ENCODE measurements at places on chromosomes 5 and 9.

GRCh38 chr5:125134216-125135081 is 388.0 kb upstream of the ZNF608 start:
- DNase-seq = no peak

DNA sequence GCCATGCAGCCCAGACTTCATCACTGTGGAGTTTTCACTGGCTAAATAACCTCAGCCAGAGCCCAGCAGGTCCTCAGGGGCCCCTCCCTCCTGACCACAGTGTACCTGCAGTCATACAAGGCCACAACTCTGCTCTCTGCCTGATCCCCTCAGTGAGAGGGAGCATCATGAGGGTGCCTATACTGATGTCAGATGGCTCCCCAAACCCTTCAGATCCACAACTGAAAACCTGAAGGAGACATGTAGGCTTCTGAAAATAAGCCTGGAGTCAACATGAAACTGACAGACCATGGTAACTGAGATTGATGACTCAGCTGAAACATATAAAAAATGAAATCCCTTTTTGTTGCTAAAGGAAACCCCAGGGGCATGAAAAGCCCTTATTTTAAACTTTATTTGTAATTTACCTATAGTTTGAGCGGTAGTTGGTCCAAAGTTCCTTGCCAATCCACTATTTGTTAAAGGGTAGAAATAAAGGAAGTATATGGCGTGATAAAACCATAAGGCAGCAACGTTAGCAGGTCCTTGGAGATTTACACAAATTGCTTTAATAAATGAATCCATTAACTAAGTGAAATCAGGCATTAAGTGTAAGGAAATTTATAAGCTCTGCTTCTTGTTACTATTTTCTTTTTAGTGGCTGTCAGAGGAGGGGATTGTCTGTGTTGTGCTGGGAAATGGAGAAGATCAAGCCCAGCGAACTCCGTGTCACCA is 68.3 kb downstream of the FGF1 start:
- no peak for DNase-seq

GRCh38 chr5:116658141-116658540 is 83.5 kb upstream of the SEMA6A start:
- no peak for DNase-seq

DNA sequence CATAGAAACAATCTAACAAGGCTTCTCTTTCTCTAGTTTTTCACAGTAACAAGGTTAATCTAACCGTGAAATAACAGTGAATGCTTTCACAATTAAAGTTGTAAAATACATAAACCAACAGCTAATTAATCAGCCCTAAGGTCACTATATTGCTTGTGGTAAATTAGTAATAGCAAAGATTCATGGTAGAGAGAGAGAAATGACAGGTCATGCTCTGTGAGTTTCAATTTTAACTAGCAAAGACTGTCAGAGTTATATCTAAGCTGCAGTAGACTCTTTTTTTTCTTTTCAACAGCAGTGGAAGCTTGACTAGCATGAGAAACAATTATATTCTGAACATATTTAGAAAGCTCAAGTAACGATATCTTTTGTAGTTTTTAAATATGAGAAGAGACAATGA is 1068.0 kb downstream of the MAT2B start:
- no peak for DNase-seq

GRCh38 chr9:86321373-86321772 is 32.8 kb downstream of the TUT7 start:
- peak; percentile 75 for DNase-seq

DNA sequence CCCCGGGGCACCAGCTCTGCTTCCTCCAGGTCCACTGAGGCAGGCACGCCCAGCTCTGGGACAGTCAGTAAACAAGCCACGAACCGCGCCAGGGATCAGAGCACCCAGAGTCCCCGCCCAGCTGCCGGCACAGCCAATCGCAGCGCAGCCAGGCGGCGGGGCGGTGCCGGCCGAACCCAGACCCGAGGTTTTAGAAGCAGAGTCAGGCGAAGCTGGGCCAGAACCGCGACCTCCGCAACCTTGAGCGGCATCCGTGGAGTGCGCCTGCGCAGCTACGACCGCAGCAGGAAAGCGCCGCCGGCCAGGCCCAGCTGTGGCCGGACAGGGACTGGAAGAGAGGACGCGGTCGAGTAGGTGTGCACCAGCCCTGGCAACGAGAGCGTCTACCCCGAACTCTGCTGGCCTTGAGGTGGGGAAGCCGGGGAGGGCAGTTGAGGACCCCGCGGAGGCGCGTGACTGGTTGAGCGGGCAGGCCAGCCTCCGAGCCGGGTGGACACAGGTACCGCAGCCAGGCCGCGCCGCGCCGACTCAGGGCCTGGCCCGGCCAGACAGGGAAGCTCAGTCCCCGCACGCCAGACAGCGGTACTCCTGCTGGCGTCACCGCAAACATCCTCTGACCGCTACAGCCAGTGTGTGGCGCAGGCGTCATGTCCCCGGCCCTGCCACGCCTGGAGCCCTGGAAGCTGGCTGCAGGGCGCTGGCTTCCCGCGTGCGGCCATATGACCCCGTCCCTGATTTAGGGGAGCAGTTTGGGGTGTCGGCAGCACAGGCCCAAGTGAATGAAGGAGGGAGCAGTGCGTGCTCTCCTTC is at the start of gene CTSL:
TSS of gene CTSL (plus strand) at position 220 of the 810 bp plus-strand sequence. CDS start 1,485 bp downstream, outside the sequence.
- DNase-seq = peak; percentile 95

DNA sequence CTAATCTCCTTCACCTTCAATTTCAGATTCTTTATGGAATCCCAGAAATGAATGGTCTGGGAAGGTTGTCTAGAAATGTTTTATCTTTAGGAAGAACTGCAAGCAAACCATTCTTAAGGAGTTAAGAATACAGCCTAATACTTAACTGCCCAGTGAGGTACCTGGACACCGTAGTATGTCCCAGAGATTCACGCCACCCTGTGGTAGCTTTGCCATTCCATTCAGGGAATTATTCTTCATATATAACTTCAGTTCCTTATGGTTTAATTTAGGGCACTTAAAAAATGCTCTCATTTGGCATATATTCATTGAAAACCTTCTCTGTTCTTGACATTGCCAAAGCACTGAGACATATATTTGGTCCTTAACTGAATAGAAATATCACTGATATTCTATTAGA is 49.7 kb downstream of the ACTBL2 start:
- DNase-seq = peak; percentile 26

DNA sequence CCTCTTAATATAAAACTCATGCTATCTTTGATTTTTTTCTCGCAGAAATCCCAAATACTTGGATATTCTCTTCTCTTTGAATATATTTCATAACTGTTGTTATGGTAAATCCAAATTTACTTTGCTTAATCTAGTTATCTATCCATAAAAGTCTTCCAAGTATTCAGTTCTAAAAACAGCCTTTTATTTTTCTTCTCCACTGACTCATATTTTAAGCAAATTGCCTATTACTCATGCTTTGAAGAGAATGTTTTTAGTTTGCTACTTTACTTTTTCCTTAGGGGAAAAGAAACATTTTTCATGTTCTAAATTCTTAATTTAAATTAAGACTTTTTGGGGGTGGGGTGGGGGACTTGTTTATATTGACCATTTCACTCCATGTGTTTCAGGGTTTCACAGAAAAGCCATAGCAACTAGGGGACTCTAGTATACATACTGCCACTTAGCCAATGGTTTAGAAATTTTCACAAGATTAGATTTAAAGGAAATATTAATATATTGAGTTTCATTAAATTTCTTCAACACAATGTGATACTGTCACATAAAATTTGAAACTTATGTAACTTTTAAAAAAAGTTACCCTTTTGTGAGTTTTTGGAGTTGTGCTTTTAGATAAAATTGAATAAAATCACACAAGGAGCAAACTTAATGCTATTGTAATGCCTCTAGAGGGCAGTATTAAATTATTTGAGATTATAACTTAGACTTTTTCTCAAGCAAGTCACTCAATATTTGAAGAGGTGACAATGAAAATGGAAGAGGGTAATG is 545.8 kb upstream of the ARRDC3 start:
- DNase-seq = no peak

- DNase-seq = peak; percentile 57
Observed at GRCh38 chr5:112551419-112552032, 132.4 kb upstream of the EPB41L4A start.

DNA sequence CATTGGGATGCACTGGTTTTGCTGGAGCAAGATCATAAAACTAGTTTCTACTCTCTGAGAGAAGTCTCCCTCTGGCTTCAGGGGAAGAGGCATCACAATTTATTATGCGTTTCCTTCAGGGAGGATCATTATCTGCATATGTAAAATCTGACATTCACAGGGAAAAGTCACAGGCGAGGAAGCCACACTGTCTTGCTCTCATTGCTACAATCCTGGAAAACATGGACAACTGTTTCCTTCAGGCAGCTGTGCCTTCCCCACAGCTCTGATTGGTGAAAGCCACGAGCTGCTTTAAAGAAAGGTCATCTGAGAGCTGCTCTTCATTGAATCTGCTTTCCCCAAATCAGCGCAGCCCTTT is 397.8 kb downstream of the MED10 start:
- no peak for DNase-seq

DNA sequence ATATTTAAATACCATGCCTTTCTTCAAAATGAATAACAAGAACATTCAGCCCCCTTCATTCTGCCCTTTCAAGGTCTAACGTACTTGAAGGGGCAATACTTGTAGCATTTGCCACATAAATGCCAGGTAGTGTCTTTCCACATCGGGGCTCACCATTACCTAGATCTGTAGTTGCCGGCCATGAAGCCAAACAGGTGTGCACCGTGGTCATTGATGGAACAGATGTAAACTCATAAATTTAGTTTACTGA is 193.0 kb downstream of the CD180 start:
- DNase-seq = no peak

DNA sequence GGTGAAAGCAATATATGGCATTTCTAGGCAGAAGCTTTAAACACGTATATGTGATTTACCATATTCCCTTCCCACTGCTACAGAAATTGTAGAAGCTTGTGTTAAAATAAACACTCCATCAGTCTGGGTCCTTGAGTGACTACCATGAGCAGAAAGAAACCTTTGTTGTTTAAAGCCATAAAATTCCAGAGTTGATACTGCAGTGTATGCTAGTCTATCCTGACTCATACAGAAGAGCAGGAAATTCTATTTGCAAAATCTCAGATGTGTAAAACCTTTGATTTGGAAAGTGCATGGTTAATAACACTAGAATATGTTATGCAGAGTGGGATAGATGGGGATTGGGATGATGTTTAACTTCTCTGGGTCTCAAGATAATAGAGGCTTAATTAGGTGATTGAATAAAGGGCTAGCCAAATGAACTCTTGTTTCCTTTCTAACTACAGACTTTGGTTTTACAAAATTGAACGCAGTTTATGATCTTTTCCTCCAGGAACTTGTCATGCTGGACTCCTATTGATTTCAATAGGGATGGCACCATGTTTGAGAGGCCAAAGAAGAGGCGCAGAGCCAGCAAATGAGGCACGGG is 282.7 kb upstream of the VLDLR start:
- DNase-seq = peak; percentile 36

DNA sequence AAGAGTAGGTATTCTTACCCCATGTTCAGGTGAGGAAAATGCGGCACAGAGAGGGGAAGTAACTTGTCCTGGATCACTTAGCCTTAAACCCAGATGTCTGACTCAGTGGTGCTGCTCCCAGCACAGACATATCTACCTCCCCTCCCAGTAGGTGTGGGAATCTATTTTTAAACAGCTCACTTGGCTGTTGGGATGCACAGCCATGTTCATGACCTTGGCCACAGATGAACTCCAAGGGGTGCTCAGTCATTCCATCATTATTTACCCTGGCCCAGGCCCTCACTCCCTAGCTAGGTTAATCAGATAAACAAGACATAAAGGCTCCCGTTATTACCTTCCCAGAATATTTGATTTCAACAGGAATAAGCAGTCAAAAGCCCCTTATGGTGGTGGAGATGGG is 88.4 kb upstream of the IQGAP2 start:
- no peak for DNase-seq

DNA sequence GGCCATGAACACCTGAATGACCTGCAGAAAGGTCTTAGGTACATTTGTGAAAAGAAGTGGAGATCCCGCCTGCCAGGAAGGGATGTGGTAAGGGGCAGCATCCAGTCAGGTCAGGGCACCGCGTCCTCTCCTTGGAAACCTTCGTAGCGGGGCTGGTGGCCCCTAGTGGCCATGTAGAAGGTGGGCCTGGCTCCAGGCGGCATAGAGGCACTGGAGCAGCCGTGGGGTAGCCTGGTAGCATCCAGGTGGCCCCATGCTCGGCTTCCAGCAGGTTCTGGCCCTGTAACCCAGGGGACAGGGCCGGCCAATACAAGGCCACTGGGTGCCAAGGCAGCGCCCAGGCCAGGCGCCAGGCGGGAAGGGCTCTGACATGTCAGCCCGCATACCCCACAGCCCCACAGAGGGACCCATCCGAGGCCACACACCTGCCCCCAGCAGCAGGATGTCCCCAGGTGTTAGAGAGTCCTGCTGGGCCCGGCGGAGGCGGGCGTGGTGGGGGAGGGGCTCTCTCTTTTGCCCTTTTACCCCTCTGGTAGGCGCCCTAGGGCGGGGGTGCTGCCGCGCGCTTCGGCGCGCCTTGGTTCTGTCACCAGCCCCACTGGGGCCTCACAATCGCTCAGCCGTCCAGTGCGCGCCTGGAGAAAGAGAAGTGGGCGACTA is 58.3 kb upstream of the SPATA31E1 start:
- DNase-seq = no peak

- DNase-seq = no peak
Observed at GRCh38 chr5:88377240-88377639, 108.6 kb upstream of the TMEM161B start.

GRCh38 chr5:157513182-157513581 is 53.2 kb downstream of the NIPAL4 start:
- DNase-seq = no peak

DNA sequence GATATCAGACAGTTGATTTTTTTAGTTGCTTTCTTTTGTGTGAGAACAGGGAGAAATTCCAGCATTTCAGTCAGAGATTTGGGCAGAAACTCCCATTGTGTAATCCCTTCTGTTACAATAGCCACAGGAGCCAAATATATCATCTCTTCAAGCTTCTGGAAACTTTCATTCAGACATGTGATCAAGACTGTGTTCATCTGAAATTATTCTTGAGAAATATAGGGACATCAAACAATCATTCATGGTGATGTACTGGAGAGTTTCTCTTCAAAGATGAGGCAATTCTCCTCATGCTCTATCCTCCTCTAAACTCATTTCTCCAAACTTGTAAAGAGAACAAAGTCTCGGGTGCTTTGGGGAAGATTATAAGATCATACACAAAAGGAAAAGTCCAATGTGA is 35.2 kb upstream of the CSNK1G3 start:
- no peak for DNase-seq

DNA sequence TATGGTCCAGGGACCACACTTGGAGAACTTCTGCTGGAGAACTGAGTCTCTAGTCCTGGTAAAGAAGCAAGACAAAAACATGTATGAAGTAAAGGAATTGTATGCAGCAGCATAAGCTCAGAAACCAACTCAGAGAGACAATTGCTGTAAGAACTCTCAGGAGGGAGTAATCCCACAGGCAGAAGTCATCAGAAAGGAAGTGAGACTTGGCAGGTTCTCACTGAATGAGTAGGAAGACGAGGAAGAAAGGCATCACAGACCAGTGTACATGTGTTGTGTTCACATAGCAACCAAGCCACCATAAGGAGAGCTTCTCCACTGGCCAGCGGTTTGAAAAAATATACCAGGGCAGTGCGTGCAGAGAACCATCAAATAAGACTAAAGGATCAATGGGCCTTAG is 57.9 kb upstream of the FST start:
- DNase-seq = no peak

GRCh38 chr5:132437604-132438266 is 52.8 kb downstream of the IRF1 start:
- peak; percentile 76 for DNase-seq

GRCh38 chr9:131658377-131659129 is 81.3 kb downstream of the RAPGEF1 start:
- DNase-seq = no peak
